Astrocyte of the hippocampus (primary cell): ENCODE measurements at places on chromosomes 1 and 21.

- no peak for DNase-seq
Observed at GRCh38 chr1:184804220-184804619, 49.6 kb upstream of the EDEM3 start.

- DNase-seq: no peak
Observed at GRCh38 chr1:70411360-70411844, 334 bp downstream of the CTH start.

- no peak for DNase-seq
Observed at GRCh38 chr21:16241479-16241963, 511.7 kb downstream of the USP25 start.

GRCh38 chr1:246772686-246773085 is 48.5 kb downstream of the SCCPDH start:
- DNase-seq: no peak

DNA sequence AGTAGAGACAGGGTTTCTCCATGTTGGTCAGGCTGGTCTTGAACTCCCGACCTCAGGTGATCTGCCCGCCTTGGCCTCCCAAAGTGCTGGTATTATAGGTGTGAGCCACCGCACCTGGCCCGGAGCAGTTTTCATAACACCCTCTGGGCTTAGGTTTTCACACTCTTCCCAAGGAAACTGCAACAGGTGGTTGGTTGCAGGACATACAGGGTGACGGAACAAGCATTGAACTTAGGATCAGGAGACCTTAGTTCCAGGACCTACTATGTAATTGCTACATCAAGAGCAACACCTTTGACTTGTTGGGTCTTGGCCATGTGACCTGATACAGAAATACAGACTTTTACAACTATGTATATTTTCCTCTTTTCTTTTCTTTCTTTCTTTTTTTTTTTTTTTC is 37.9 kb downstream of the MFSD2A start:
- DNase-seq: no peak

DNA sequence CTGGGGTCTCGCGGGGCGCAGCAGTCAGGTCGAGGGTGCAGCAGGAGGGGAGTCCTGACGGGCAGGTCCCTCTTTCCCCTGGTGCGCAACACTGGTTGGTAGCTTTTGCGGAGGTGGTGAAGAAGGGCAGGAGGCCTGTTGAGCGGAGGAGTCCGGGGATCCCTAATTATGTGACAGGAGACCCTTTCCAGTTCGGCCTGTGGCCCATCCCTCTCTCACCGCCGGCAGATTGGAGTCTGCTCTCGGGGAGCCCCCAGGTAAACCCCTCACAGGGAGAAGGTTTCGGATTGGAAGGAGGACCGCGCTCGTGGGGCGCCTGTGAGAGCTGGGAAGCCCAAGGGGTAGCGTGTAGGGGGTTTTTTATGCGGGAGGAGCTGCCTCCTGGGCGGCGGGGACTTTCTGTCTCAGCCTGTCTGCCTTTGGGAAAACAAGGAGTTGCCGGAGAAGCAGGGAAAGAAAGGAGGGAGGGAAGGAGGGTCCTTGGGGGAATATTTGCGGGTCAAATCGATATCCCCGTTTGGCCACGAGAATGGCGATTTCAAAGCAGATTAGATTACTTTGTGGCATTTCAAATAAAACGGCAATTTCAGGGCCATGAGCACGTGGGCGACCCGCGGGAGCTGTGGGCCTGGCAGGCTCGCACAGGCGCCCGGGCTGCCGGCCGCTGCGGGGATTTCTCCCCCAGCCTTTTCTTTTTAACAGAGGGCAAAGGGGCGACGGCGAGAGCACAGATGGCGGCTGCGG is 9.5 kb downstream of the SIM2 start:
- no peak for DNase-seq

GRCh38 chr1:235642943-235643371 is 6.6 kb downstream of the GNG4 start:
- DNase-seq: no peak

DNA sequence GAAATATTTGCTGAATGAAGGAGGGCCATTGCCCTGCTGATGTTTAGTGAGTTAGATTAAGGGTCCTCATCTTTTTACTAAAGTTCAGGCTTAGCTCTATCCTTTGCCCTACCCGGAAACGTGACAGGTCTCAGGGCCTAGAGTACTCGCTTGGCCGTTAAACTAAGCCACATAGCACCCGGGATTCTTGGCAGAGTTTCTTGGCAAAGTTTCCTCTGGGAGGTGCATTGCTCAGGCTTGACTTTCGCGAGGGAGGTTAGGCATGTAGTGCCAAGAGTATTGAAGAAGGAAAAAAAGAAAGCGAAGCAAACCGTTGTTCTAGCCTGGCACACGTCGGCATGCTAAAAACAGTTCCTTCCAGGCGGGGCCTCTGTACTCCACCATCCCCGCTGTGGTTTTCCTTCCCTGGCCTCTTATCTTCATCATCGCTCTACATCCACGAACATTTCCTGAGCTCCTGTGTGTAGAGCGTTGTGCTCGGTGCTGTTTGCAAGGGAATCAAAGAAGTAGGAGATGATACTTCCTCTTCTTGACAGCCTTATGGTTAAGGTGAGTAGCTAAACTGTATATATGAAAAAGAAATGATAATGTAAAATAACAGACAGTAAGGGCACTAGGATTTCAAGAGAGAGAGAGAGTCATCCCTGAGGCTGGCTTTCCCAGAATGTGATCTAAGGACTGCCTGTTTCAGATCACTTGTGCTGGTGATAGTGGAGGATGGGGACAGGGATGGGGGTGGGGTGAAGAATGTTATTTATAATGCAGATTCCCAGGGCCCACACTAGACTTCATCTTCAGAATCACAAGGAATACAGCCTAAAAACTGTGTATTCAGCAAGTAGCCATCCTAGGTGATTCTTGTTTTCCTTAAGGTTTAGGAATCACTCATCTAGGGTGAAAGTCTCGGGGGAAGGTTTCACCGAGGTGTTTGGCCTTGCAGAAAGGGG is 18.8 kb downstream of the RNF220 start:
- DNase-seq: peak; percentile 97

DNA sequence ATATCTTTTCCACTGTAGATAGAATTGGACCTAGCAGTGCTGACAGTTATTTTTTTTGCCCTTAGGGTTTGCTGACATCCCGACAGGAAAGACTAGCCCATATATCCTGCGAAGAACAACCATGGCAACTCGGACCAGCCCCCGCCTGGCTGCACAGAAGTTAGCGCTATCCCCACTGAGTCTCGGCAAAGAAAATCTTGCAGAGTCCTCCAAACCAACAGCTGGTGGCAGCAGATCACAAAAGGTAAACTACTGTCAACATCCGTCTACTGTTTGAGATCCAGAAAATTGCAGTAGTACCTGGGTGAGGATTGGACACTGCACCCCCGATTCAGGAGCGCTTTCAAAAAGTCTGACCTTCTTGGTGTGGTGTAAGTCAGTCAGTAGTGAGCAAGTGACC is 55.8 kb downstream of the CENPF start:
- DNase-seq: peak; percentile 60

- no peak for DNase-seq
Observed at GRCh38 chr1:28322194-28322593, 6.6 kb upstream of the MED18 start.

DNA sequence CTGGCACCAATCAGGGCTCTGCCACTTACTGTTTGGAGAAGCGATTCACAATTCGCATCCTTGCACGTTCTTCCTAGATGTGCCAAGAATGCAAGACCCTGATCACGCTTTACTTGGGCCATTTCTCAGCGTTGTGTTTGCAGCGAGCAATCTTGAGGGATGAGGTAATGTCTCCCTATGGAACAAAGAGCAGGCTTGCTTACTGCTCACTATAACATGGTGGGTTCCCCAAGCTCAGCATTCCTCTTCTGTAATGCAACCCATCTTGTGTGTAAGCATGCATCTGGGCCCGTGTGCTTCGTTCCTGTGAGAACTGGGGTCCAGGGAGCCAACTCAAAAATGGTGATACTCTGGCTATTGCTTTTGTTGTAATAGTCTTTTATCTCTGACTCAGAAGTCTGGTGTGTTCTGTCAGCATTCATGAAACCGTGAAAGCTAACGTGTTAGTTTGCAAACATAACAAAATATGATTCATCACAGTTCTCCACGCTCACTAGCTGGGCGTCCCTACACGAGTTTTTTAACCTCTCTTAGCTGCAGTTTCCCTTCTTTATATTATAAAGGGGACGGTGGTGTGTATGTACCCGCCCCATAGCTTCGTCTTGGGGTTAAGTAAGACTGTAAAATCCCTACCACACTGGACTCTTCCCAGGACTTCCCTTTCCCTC is 33.3 kb downstream of the DNTTIP2 start:
- DNase-seq: peak; percentile 94

DNA sequence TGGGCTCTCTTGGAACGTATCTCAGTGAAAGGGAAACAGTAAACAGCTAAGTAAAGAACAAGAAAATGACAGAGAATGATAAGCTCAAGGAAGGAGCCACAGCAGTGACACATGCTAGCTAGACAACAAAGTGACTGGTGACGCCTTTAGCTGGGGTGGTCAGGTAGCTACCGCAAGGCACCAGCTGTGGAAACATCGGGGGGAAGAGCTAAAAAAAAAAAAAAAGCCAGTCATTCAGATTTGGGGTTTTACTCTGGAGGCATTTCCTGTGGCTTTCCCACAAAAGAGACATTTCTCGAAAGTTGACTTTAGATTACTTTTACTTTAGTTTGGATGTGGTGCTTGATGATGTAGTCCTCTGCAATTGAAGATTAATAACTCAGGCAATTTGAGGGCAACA is 2.1 kb downstream of the FHAD1 start:
- DNase-seq: no peak

- DNase-seq: peak; percentile 65
Observed at GRCh38 chr1:15952317-15953258, 23.3 kb downstream of the ZBTB17 start.

DNA sequence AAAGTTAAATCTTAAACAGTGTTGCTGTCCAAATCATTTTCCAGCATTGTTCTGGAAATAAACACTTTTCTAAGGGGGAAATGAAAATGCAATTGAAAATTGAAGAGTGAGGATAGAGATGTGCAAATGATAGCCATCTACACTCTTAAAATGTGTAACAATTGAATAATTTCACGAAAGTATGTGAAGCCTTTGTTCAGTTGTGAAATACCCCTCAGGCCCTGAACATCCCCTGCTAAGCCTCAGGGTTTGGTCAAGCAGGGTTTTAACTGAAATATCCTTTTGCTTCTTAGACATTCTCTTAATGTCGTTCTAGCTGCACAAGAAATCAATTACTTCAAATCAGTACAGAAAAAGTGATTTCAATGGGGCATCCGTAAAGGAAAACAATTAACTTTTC is 65.9 kb upstream of the DYNLT5 start:
- DNase-seq: no peak

DNA sequence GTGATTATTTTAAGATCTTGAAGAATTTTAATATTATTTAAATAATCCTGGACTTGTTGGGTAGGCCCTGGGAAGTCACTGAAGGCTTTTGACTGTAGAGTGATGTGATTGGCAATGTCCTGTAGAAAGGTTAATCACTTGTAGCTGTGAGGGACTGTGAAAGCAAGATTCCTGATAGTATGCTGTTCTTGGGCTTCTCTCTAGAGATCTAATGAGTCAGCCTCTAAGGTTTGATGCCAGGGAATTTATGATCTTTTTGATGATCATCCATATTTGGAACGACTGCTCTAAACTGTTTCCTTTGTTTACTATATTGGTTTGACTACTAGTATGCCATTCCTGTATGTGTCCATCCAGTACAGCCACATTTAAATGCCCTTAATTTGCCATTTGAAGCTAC is 56.5 kb downstream of the CAMSAP2 start:
- DNase-seq: no peak

- DNase-seq: no peak
Observed at GRCh38 chr1:58392083-58392482, 154.4 kb downstream of the OMA1 start.

GRCh38 chr1:233427907-233428306 is 100.4 kb downstream of the MAP3K21 start:
- DNase-seq: no peak

DNA sequence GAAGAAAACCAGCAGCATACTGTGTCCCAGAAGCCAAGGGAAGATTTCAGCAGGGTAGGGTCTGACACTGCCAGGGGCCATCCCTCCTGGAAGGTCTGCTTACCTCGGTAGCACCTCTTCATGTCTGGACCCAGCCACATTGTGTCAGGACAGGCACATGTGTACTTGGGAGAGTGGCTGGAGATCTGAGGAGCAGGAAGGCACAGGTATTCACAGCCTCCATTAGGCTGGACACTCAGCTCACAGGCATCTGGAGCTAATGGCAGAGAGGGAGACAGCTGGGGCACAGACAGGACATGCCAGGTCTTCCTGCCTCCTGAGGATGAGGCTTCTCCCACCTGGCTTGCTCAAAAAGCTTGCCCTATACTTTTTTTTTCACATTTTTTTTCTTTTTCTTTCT is 19.9 kb upstream of the MAGOH start:
- DNase-seq: no peak

GRCh38 chr1:201982082-201982622 is 296 bp upstream of the RNPEP start:
- no peak for DNase-seq

GRCh38 chr1:8371372-8371991 is 53.6 kb downstream of the SLC45A1 start:
- DNase-seq: no peak

GRCh38 chr1:152186556-152187285 is 27.7 kb upstream of the RPTN start:
- peak; percentile 46 for DNase-seq

GRCh38 chr1:47147047-47147785 is 10.0 kb downstream of the CYP4A22 start:
- DNase-seq: no peak

DNA sequence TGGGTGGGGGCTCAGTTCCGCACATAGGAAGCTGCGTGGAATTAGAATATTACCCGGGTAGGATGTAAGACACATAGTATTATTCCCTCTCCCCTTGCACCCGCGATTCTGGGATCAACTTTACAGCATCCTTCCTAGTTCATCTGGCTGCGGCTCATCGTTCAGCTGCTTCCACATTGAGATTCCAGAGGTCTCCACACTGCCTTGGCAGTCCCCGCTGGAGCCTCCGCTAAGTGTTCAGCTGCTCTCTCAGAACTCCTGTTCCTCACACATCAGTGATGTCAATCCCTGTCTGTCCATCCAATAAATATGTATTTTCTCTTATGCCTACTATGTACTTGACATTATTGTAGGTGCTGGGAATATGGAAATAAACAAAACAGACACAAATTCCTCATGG is 135.6 kb upstream of the SYT6 start:
- no peak for DNase-seq

DNA sequence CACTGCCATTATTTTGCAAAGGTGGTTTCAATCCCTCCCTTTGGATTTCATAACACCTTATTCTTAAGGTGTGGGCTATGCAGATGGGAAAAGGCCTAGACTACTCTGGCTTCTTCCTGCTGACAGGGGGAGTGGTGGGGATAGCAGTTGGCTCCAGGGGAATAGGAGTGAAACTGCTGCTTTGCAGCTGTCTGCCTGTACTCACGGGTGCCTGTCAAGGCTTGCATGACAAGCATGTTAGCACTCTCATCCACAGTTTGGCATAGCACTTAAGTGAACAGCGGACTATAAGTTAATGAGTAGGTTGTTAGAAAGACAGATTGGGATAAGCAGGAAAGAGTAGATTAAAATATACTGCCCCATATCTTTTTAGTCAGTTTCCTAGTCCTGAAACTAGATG is 287.5 kb upstream of the DAB1 start:
- DNase-seq: no peak

GRCh38 chr1:34929497-34929852 is at the start of gene DLGAP3:
TSS of gene DLGAP3 (minus strand) at chr1:34929650. CDS start at chr1:34905383, 24,267 bp downstream.
- DNase-seq: peak; percentile 59
